NCI-H526 treated with DMSO at 0.1 percent for 48 hours (cell line): ENCODE measurements at places on chromosomes 16 and 17.

GRCh38 chr16:57694725-57695679, at the start of gene DRC7:
Gene DRC7, plus strand, starts transcription at chr16:57694806. Its CDS starts 3,144 bp downstream, at chr16:57697950.
- DNase-seq, result no peak

- DNase-seq, result no peak
Measured at GRCh38 chr17:57107498-57108101, 22.6 kb downstream of the AKAP1 start.

DNA sequence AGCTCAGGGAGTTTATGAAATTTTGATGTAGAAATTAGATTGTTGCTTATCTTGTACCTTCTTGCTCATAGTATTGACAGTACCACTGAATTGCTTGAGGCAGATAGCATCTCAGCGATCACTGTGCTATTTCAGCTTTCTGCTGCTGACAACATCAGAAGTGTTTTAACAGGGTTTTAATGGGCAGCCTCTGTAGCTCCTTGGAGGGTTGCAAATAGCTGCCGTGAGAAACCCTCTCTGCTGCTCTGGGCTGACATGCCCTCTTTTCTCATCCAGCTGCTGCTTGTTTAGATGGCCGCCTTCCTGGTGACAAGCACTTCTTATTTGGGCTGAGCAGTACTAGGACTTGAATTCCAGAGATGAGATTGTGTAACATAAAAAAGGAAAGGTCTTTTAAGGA, 180.2 kb upstream of the TBX2 start:
- DNase-seq, result no peak

DNA sequence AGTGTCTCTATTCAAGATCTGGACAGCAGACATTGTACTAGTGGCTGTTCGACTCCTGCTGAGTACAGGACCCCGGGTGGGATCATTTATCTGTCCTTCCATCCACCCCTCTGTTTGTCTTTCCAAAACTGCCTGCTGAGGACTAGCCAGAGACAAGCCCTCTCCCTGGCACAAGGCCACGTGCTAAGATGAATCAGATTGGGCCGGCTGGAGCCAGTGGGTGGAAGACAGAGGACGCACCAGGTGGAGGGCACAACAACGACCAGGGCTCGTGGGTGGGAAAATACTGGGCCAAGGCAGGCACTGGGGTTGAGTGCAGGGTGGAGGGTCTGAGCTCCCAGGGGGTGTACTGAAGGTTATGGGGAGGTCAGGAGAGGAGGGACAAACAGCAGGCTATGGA, 1.4 kb upstream of the CA7 start:
- no peak for DNase-seq
